ENCODE measurements at places on chromosomes 2 and 18.

DNA sequence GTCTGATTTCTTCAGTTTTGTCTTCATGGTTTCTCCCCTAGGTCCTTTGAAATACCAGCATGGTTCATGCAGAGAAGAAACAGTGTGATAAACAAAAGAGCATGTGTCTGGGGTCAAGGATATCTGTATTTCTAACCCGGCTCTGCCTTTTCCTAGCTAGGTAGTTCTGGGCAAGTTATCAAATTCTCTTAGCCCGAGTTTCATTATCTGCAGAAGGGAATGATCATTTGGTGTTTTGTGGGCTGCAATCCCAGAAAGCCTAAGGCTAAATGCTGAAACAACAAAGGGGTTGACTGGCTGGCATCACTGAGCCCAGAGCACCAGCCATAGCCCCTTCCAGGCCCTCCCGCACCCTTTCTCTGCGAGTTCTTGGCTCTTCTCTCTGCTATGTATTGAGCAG is 51.7 kb upstream of the DAPL1 start:
- DNase-seq, result no peak

- no peak for DNase-seq
Measured at GRCh38 chr2:59217360-59217759, 976.2 kb upstream of the FANCL start.

GRCh38 chr2:60320724-60321123 is 232.7 kb downstream of the BCL11A start:
- no peak for DNase-seq

DNA sequence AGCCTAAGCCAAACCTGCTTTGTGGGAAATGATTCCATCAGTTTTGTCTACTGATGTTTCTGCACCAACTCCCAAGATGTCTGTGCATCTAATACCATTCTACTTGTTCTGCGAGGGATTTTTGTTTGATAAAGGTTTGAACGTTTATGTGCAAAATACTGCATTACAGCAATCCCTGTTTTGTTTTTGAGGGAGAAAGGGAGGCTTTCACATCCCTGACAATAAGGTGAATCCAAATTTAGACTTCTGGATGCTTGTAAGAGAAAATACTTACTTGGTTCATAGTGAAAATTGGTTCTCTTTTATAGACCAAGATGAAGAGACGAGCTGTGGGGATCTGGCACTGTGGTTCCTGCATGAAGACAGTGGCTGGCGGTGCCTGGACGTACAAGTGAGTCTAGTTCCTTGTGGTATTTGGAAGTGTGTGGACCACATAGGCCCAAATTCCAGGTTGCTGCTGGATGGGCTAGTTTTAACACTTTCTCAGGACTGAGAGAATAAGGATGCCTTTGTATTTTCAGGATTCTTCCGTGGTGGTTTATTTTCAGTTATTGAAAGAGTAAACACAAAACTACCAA is 1.1 kb downstream of the RPL37A start:
- no peak for DNase-seq

DNA sequence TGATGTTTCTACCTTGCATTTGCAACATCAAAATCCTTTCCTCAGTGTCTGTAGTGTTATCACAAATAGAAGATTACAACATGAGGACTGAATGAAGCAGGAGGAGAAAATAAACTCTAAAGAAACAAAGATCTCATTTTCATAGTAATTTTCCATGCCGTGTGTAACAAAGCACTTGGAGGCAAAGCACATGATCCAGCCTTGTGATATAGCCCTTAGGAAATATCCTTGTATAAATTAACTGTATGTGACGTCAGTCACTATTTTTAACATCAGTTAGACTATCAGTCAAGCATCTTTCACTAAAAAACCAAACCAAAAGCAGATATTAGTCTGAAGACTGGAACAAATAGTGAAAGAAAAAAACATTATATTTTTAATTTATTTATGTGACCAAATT is 492.1 kb upstream of the CNTNAP5 start:
- no peak for DNase-seq

GRCh38 chr18:80126797-80127196 is 17.7 kb downstream of the ADNP2 start:
- DNase-seq, result no peak

- DNase-seq, result no peak
Measured at GRCh38 chr2:104818264-104818663, 35.7 kb upstream of the POU3F3 start.

DNA sequence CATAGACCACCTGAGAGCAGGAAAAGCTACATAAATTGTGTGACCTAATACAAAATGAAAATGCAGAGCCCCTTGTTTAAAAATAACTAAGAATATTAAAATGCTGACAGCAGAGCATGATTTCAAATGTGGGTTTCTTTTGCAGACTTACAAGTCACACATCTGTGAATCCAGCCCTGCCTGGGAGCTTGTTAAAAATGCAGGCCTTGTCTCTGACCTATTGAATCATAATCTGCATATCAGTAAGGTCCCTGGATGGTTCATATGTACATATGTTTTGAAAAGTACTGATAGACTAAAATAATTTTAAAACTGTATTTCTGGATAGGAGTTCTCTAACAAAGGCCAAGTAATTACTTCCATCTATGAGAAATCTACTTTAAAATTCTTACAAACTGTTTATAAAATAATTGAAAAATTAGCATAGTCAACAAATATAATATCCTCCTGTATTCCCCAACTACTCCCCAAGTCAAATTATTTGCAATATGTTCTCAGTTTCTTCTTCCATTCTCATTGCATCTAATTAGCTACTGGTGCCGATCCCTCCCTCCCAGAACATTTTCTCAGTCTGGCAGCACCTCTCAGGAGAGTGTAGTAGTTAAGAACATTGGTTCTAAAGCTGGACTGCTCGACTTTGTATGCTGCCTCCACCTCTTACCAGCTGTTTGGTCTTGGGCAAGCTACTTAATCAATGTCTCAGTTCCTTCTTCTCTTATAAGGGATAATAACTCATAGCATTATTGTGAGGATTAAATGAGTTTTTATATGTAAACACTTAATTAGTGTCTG is 1040.4 kb upstream of the CDH2 start:
- no peak for DNase-seq

- peak; percentile 64 for DNase-seq
Measured at GRCh38 chr2:20093263-20094141, 42.1 kb upstream of the LAPTM4A start.

- no peak for DNase-seq
Measured at GRCh38 chr2:106075048-106075447, 119.1 kb downstream of the UXS1 start.

GRCh38 chr18:53686965-53687364 is 537.5 kb downstream of the MBD2 start:
- DNase-seq, result no peak

DNA sequence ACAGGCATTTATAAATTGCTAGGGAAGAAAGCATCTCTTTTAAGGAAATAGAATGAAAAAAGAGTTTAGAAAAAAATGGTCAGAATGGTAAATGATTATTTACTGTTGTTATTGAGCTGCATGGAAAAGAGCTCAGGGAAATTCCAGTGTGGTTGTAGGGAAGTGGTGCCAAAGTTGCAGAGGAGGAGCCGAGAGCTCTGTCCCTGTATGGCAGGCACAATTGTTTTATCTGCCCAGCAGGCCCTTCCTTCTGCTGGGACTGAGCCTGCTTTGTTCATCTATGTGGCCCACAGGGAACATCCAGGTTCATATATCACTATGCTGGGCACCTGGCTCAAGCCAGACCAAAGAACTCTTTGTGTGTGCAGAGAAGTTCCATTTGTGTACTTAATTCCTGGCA is 80.8 kb upstream of the AGAP1 start:
- no peak for DNase-seq

DNA sequence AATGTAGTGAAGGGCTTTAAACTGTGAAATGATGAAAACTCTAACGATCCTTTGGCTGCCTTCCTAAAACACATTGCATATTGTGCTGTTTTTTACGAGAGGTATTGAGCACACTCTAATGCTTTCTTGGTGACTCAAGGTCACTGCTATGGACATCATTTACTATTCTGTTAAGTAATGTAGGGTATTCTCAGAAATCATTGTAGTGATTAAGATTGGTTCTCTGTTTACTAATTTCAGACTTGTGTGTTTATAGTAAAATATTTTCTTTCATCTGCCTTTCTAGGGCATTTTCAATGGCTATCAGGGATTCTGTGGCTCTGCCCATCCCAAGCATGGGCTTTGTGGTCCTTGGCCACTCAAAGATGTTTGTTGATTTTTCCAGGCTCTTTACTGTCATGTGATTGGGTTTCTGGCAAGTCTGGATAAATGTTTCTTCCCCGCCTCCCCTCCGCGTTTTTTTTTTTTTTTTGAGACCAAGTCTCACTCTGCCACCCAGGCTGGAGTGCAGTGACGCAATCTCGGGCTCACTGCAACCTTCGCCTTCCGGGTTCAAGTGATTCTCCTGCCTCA is 29.3 kb downstream of the UBE2F start:
- DNase-seq, result no peak

- no peak for DNase-seq
Measured at GRCh38 chr2:23478933-23479683, 94.1 kb downstream of the KLHL29 start.

DNA sequence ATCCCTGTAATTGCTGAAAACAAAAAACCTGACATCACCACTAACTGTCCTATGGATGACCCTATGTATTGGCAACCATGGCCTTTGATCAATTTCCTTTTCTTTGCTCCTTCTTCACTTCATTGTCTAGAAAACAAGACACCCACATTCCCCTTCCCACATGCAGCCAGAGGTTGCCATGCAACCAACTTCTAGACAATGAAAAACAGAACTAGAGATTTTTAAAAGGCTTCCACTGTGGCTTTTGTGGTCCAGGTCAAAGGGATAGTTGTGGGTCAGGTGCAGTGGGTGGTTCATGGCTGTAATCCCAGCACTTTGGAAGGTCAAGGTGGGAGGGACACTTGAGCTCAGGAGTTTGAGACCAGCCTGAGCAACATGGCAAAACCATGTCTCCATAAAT is 139.3 kb upstream of the DOK6 start:
- DNase-seq, result no peak

GRCh38 chr2:168090366-168091135 is 156.8 kb downstream of the STK39 start:
- DNase-seq, result no peak

- no peak for DNase-seq
Measured at GRCh38 chr2:40403233-40403836, 48.6 kb downstream of the SLC8A1 start.

DNA sequence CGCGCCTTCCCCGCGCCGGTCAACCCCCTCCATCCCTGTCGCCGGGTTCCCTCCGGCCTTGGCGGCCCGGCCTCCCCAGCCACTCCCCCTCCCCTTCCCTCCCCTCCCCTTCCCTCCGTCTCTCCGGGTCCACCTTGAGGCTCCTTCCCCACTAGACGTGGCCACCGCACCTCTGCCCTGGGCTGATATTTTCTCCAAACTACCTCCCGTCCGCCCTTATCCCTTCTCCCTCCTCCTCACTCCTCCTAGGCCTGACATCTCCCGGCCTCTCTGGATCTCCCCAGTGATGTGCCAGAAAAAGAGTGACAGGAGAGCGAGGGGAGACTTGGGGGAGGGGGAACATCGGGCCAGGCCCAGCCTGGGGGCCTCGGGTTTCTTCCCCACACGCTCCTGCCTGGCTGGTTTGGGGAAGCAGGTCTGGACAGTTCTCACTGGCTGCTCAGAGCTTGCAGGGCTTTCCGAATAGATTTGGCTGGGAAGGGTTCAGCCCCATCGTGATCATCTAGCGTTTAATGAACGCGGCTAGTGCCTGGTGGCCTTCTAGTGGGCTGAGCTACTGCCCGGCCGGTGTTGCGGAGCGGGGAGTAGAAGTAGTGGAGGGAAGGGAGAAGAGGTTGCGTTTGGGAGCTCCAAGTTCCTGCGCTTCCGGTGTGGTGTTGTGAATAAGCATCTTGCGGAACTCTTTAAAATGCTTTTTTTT is 641 bp downstream of the MAPRE3 start:
- no peak for DNase-seq

- no peak for DNase-seq
Measured at GRCh38 chr2:172096626-172097547, 5.8 kb downstream of the DLX2 start.

DNA sequence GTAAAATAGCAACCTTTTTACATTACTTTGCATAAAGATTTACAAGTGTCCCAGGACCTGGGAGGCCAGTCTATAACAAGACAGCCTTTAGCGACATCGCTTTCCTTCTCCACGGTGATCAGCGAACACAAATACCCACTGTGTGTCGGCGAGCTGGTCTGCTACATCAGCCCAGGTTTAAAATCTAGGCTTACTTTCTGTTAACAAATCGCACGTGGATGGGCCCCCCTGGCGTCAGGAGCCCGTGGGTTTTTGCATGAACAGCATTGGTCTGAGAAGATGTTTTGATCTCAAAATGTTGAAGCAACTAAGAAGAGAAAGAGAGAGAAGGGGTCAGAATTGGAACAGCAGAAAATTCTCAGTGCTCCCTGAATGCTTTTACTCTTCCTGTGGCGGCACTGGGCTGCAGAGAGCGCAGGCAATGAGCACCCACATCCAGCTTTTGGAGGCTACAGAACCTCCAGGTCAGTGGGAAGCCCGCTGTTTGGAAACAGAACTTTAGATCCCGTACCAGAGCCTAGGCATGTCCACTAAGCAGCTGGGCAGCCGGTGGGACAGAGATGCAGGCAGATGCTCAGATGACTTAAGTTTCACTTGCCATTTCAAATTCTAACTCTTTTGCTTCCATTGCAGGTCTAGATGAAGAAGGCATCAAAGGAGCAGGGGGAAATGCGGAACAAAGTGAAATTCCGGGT is 32.9 kb downstream of the CYP27C1 start:
- no peak for DNase-seq

DNA sequence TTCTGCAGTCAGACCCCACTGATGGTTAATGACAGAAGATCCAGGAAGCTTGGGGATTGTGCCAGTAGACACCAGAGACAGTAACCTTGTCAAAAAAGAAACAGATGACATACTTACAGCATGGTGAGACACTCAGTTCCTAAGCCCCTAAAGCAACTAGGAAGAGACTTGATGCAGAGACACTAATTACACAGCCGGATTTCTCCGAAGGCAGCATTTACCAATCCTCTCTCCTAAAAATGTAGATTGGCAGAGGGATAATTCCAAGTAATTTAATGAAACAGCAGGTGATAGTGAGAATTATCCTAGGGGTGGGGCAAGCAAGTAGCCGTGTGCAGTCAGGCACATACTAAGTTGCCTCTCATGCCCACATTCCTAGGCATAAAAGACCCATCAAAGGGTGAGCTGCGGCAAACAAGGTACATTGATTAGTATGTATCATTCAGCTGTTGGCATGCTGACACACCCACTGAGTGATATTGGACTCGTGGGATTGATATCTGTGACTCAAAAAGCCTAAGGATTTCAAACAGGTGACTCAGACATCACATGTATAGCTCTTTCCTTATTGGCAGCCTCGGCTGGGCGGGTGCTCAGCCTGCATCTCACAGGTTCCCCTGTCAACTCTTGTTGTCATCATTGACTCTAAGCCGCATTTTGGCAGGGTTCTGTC is 296.7 kb upstream of the ATP5MC3 start:
- no peak for DNase-seq

- no peak for DNase-seq
Measured at GRCh38 chr2:101722864-101723263, 25.4 kb downstream of the MAP4K4 start.

- no peak for DNase-seq
Measured at GRCh38 chr2:236974752-236975151, 110.9 kb upstream of the COPS8 start.

- peak; percentile 32 for DNase-seq
Measured at GRCh38 chr18:50986360-50987087, 18.7 kb downstream of the ELAC1 start.
